ENCODE measurements at places on chromosomes 7 and 10. TPM values are rescaled to one million over a fixed set of nuclear protein-coding genes. Genes with fewer than 3 reads are reported as not detected.

Gene PILRA
- 3.9 TPM for total RNA-seq

GRCh38 chr10:131844529-131845084 is 56.2 kb upstream of the PPP2R2D start:
- DNase-seq = peak; percentile 4

DNA sequence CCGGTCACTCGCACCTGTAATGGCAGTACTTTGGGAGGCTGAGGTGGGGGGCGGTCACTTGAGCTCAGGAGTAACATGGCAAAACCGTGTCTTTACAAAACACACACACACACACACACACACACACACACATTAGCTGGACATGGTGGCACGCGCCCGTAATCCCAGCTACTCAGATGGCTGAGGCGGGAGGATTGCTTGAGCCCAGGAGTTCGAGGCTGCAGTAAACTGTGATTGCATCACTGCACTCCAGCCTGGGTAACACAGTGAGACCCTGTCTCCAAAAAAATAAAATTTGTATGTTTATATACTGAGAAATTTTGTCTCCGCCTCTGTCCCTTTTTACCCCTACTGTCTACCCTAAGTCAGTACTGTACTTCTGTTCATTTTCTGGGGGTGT is 86.6 kb downstream of the CUX1 start:
- DNase-seq = no peak

DNA sequence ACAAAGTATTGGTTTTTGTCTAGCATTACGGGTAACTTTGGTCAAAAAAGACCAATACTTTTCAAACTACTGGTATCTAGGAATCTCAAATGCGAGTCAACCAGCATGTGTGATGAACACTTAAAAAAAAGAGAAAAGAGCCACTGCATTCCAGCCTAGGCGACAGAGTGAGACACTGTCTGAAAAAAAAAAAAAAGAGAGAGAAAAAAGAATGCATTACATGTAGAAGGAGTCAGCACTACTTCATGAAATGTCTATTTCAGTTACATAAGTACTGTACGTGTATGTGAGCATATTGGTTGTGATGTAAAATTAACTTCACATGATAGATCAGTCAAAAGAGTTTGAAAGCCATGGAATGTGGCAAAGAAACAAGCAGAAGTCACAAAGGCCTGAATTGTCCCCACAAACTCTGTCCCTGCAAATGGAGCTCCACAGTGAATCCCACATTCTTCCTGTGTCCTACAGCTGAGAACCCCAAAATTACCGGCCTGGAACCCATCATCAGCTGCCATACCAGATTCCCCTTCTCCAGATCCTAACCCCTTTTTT is 1.6 kb downstream of the DENND11 start:
- no peak for DNase-seq

GRCh38 chr10:77925410-77925794 is 1.2 kb downstream of the DLG5 start:
- no peak for DNase-seq

Data from progenitor cell of endocrine pancreas (in vitro differentiated cells).